ENCODE measurements at places on chromosomes 3 and 15. TPM values are rescaled to one million over a fixed set of nuclear protein-coding genes. Genes with fewer than 3 reads are reported as not detected.

KNL1 gene
- total RNA-seq, result 32.1 TPM

RHOV gene
- 1.9 TPM for total RNA-seq

GRM7 gene
- total RNA-seq, result not detected

- H3K4me1 ChIP-seq, result no peaks in the 10 kb centered on the region
- H3K27ac ChIP-seq, result no peak overlapping the region
- H3K4me3 ChIP-seq, result no peak overlapping the region
- DNase-seq, result no peak
- peaks cover 5% of the 10 kb centered on the region for H3K27me3 ChIP-seq
Measured at GRCh38 chr3:16864610-16865313, 20.0 kb upstream of the PLCL2 start.

DNA sequence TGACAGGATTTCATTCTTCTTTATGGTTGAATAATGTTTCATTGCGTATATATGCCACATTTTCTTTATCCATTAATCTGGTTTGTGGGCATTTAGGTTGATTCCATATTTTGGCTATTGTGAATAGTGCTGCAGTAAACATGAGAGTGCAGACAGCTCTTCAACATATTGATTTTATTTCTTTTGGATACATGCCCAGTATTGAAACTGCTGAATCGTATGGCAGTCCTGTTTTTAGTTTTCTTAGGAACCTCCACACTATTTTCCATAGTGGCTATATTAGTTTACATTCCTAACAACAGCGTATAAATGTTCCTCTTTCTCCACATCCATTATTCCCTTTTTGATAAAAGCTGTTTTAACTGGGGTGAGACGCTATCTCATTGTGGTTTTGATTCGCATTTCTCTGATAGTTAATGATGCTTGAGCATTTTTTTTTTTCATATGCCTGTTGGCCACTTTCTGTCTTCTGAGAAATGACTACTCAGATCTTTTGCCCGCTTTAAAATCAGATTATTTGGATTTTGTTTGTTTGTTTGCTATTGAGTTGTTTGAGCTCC, 21.7 kb downstream of the AQP9 start:
- no peak overlapping the region for H3K27ac ChIP-seq
- H3K27me3 ChIP-seq, result no peaks in the 10 kb centered on the region
- no peak for DNase-seq
- H3K4me3 ChIP-seq, result no peak overlapping the region
- H3K36me3 ChIP-seq, result no peaks in the 10 kb centered on the region

DNA sequence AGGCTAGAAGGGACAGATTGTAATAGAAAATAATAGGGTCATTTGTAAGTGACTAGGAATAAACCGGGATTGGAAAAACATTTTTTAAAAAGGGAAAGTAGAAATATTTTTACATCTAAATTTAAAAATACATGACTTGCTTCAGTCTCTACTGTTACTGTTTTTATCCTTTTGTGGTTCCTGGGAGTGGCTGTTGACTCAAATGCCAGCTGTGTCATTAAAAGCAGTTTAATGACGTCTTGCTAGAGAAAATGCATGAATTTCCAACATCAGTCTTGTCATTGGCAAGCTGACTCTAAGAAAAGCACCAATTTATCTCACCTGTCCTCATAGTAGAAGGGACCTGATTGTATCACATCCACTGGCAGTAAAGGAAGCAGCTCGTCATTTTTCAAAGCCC, 16.7 kb upstream of the LCMT2 start:
- H3K27ac ChIP-seq, result no peak overlapping the region
- peaks cover 78% of the 10 kb centered on the region for H3K36me3 ChIP-seq
- no peak overlapping the region for H3K4me3 ChIP-seq
- H3K27me3 ChIP-seq, result no peaks in the 10 kb centered on the region

GRCh38 chr15:63411866-63412265, 30.2 kb upstream of the CA12 start:
- no peak for DNase-seq
- no peak overlapping the region for H3K4me3 ChIP-seq
- no peaks in the 10 kb centered on the region for H3K27me3 ChIP-seq
